ENCODE measurements at places on chromosomes 16 and 17. TPM values are rescaled to one million over a fixed set of nuclear protein-coding genes. Genes with fewer than 3 reads are reported as not detected.
A peak's percentile ranks its signal among the peaks of the same experiment; 100 is the strongest.

GRCh38 chr16:48813485-48813884 is 203.5 kb upstream of the N4BP1 start:
- H3K27me3 ChIP-seq, result peaks cover 25% of the 10 kb centered on the region
- H3K36me3 ChIP-seq, result no peaks in the 10 kb centered on the region
- peaks cover 18% of the 10 kb centered on the region for H3K4me1 ChIP-seq
- no peak for DNase-seq
- H3K4me3 ChIP-seq, result no peak overlapping the region

The OTOA gene
- polyA plus RNA-seq, result 0.32 TPM

GRCh38 chr17:336110-337021 is 16.2 kb downstream of the RPH3AL start:
- no peak overlapping the region for H3K4me3 ChIP-seq
- no peak for DNase-seq
- H3K36me3 ChIP-seq, result no peaks in the 10 kb centered on the region
- H3K27me3 ChIP-seq, result no peaks in the 10 kb centered on the region
- H3K27ac ChIP-seq, result no peak overlapping the region
- H3K4me1 ChIP-seq, result peaks cover 74% of the 10 kb centered on the region

DNA sequence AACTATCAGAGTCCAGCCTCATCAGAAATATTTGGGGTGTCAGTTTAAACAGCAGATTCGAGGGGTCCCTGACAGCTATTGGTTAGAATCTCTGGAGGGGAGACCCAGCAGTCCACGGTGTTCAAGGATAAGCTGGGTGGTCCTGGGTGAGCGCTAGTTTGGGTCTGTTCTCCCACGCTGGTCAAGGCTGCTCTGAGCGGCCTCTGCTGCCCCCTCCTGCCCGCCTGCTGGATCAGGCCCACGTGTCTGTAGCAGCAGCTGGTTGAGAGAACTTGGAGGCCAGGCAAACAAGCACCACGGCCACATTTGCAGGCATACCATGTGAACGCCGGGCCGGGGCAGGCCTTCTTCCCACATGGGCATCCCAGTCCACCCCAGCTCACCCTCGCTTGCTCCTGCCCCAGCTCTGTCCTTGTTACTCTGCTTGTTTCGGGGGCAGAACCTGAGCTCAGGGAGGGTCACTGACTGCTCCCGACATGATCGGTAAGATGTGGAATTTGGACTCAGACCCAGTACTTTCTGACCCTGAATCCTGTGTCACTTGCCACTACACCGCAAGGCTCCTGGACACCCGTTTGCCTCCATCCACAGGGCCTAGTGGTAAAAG is 7.4 kb downstream of the FOXF1 start:
- H3K27me3 ChIP-seq, result peaks cover 94% of the 10 kb centered on the region
- peaks cover 22% of the 10 kb centered on the region for H3K4me1 ChIP-seq
- peak; percentile 79 for DNase-seq
- no peak overlapping the region for H3K4me3 ChIP-seq
- H3K36me3 ChIP-seq, result no peaks in the 10 kb centered on the region

DNA sequence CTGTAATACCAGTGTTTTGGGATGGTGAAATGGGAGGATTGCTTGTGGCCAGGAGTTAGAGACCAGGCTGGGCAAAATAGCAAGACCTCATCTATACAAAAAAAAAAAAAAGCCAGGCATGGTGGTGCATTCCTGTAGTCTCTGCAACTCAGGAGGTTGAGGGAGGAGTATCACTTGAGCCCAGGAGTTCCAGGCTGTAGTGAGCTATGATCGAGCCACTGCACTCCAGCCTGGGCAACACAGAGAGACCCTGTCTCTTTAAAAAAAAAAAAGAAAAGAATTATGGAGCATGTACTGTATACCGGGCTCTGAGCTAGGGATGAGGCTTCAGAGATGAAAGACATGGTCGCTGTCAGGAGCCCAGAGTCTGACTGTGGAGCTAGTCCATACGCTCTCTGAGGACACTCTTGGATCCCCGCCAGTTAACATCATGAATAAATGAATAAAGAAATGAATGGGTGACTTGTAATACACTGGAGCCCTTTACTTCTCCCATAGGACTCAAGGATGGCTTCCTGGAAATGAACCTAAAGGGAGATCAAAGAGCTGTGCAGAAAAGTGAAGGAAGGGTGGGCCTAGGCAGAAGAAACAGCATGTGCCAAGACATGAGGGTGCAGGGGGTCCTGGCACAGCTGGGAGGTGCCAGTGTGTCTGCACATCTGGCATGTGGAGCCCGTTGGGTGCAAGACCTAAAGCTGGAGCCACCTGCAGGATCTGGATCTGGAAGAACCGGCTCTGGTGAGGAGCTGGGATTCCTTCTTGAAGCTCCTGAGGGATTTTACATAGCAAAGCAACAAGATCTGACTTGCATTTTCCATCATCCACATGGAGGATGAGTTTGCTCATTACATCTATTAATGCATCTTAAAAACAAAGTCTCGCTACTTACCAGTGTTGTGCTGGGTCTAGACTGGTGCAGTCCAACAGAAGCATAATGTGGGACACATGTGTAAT is 120.4 kb downstream of the IRX3 start:
- no peaks in the 10 kb centered on the region for H3K36me3 ChIP-seq
- DNase-seq, result no peak
- H3K27me3 ChIP-seq, result no peaks in the 10 kb centered on the region
- no peak overlapping the region for H3K27ac ChIP-seq
- H3K4me3 ChIP-seq, result no peak overlapping the region
- no peaks in the 10 kb centered on the region for H3K4me1 ChIP-seq

- H3K4me1 ChIP-seq, result peaks cover 45% of the 10 kb centered on the region
- no peak for DNase-seq
- no peak overlapping the region for H3K4me3 ChIP-seq
- H3K27ac ChIP-seq, result peak overlapping the region; percentile 45
- no peaks in the 10 kb centered on the region for H3K36me3 ChIP-seq
Measured at GRCh38 chr17:43034894-43035293, 9.9 kb downstream of the RND2 start.

DNA sequence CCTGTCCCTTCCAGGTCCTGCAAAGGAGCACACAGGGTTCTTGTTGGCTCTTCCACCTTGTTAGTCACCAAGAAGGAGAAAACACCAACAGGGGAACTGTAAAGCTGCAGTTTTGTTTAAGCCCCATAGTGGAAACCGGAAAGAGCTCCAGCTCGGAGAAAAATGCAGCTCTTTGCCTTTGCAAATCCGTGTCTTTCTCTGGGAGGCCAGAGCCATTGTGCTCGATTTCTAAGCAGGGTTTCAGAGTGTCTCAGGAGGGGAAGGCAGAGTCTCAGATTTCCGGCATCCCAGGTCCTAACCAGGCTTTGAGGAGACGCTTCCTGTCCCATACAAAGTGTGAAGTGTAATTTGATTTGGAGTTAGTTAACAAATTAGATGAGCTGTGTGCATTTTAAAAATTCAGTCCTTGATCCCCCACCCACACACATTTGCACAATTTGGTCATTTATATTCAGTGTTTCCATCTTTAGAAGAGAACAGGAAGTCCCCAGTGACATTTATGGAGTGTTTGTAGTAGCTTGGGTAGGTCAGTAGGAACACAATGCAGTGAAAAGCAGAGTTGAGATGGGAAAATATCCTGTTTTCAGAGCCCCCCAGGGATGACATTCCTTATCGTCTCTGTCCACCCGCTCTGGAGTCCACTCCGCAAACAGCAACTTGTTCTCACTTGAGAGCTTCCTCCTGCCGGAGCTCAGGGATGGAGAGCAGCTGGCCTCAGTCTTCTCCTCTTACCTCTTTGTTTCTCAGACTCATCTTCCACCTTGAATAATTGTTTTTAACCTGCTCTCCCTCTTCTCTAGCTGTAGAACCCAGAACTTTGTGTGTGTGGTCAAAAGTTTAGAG is 331.9 kb downstream of the SEC14L1 start:
- no peaks in the 10 kb centered on the region for H3K27me3 ChIP-seq
- no peak overlapping the region for H3K4me3 ChIP-seq
- H3K4me1 ChIP-seq, result peaks cover 95% of the 10 kb centered on the region
- peak overlapping the region; percentile 89 for H3K27ac ChIP-seq
- DNase-seq, result no peak
- peaks cover 23% of the 10 kb centered on the region for H3K36me3 ChIP-seq

DNA sequence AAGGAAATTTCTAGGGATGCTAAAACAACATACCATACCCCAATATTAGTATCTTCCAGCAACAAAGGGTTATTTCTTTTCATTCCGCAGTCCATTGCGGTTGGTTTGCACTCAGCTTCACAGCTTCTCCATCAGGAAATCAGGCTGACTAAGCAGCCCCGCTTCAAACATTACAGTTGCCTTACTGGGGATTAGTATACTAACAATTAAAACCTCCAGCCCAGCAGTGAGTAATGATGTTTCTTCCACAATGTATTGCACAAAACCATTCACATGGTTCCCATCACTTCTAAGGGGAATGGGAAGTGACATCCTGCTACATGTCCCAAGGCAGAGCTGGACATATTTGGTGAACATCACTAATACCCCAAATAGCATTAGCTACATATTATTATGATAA is 1384.9 kb downstream of the CDH8 start:
- H3K4me1 ChIP-seq, result no peaks in the 10 kb centered on the region
- H3K27ac ChIP-seq, result no peak overlapping the region
- no peaks in the 10 kb centered on the region for H3K36me3 ChIP-seq
- no peaks in the 10 kb centered on the region for H3K27me3 ChIP-seq
- DNase-seq, result no peak
- no peak overlapping the region for H3K4me3 ChIP-seq

DNA sequence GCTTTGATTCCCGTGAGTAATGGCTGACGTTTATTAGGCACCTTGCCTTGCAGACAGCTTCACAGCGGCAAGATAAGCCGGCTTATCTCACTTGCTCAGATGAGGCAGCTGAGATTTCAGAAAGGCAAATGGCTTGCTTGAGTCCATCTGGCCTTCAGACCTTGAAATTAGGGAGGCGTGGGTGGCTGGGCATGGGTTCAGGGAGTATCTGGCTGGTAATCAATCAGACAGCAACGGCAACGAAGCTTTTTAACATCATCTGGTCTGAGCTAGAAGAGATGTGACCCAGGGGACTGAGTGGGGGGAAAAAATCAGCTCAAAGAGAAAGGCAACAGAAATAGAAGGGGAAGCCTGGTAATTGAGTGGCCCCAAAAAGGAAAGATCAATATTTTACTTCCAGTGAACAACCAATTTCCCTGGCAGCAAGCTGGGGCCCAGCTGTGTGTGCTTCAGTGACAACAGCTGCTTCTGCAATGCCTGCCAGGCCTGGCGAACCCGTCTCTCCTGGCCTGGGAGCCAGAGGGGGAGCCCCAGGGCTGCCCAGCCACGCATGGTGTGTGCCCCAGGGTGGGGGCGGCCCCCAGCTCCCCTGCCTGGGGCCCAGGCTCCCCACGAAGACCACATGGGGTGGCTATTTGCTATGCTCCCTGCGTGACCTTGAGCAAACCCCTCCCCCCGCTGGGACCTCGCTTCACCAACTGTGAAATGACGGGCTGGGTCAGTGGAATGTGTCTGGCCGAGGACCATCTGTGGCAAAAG is 34.0 kb downstream of the RAB11FIP4 start:
- H3K4me3 ChIP-seq, result no peak overlapping the region
- H3K27ac ChIP-seq, result no peak overlapping the region
- H3K27me3 ChIP-seq, result no peaks in the 10 kb centered on the region
- DNase-seq, result no peak
- peaks cover 7% of the 10 kb centered on the region for H3K36me3 ChIP-seq
- peaks cover 21% of the 10 kb centered on the region for H3K4me1 ChIP-seq

- peaks cover 33% of the 10 kb centered on the region for H3K36me3 ChIP-seq
- DNase-seq, result peak; percentile 74
- H3K27ac ChIP-seq, result peak overlapping the region; percentile 98
- no peaks in the 10 kb centered on the region for H3K27me3 ChIP-seq
- H3K4me3 ChIP-seq, result peak overlapping the region; percentile 92
Measured at GRCh38 chr17:7842380-7843256, 8.6 kb downstream of the KDM6B start.

The KIF19 gene
- polyA plus RNA-seq, result 2.8 TPM

The TLCD3B gene
- 119 TPM for polyA plus RNA-seq
